NCI-H1417 treated with DMSO at 0.1 percent for 48 hours (cell line): ENCODE measurements at places on chromosomes 7 and 10.

GRCh38 chr7:25946181-25946580, 205.8 kb upstream of the NFE2L3 start:
- DNase-seq: no peak

DNA sequence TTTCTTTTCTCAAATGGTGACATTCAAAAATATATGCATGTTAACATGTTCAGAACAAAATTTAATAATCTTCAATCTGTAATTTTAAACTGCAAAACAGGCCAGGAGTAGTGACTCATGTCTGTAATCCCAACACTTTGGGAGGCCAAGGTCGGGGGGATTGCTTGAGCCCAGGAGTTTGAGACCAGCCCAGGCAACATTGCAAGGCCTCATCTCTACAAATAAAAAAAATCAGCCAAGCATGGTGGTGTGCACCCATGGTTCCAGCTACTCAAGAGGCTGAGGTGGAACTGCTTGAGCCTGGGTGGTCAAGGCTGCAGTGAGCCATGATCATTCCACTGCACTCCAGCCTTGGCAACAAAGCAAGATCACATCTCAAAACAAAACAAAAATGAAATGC, 394.3 kb downstream of the PARD3 start:
- no peak for DNase-seq

DNA sequence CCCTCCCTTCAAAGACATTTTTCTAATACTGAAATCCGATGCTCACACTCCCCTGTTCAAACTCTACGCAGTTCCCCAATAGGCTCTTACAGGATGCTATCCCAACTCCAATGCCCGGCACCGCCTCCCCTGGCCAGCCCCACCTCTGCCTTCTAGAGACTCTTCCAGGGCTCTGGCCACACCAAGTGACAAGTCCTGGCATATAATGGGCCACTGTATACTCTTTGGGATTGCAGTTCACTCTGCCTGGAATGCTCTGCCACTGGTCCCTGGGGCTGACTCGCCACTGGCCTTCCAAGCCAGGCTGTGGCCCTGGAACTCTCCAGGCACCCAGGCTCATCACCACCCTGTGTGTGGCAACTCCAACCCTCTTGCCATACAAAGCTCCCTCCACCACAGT, 3.1 kb upstream of the BRI3 start:
- no peak for DNase-seq

- no peak for DNase-seq
These were observed 7.4 kb upstream of the TSPAN33 start for GRCh38 chr7:129136887-129137642.

- DNase-seq: no peak
These were observed 58.7 kb upstream of the NANOS1 start for GRCh38 chr10:118970770-118971169.

DNA sequence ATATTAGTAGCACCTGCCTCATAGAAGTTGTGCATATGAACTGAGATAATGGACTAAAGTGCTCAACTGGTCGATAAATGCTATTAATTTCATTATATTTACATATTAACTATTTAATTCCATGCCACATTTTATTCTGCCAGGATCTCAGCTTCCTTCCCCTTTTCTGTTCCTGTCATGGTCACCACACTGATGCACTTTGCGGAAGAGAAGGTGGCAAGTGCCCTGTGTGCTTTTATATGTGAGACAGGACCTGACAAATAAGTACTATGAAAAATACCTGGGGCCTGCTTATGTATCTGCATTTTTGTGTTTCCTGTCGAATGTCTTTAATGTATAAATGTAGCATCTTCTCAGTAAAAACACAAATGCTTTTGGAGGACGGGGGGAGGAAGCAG, 12.2 kb downstream of the ATP6V0E2 start:
- DNase-seq: no peak

DNA sequence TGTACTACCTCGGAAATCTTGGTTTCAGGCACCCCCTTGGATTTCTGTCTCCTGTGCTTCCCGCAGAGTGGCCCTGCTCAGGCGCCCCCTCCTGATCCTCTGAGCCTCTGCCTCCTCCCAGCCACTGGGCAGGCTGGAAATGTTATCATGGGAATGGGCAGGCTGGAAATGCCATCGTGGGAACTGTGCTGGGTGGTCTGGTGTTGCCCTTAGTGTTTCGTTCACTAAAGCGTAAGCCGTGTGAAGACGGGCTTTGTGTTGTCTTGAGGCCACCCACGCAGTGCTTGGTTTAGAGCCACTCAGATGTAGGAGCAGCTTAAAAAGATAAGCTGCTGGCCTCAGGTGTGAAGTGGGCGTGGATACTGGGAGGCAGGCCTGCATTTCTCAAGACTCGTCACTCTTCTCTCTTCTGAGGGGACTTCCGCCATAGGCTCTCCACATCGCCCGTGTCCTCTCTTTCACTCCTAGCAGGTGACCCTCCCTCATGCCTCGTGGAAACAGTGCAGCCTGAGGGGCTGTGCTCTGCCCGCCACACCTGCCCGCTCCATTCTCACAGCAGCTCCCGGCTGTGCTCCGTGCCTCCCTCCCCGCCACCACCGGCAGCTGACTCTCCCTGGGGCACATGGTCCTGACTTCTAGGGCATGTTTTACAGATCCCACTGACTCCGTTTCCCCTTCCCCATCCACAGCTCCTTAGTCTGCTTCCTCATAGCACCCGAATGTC, 28.5 kb downstream of the PPP2R2D start:
- no peak for DNase-seq

DNA sequence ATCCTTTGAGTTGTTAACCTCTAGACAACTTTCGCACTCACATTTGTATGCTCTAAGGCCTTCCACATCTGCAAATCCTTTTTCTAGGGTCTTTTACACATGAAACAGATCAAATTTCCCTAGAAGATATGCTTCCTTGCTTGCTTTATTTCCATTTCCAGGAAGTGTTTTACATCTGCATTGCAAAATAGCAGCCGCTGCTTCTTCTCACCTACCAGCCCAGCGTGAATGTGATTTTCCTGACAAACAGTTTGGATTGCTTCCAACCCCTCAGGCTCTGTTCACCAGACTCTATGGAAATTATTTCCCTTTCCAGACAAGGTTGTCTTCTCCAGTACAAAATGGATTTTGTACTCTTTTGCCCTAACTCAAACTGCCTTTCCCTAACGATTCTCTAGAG, 50.9 kb upstream of the PAPSS2 start:
- DNase-seq: no peak
